G401 (cell line): ENCODE measurements at places on chromosomes 13 and 19.

- DNase-seq, result peak; percentile 78
Observed at GRCh38 chr19:36009220-36009619, 607 bp upstream of the SYNE4 start.

GRCh38 chr13:43815204-43815603 is 28.4 kb upstream of the ENOX1 start:
- DNase-seq, result no peak

GRCh38 chr19:51693819-51694218 is 689 bp downstream of the SPACA6 start:
- DNase-seq, result no peak

DNA sequence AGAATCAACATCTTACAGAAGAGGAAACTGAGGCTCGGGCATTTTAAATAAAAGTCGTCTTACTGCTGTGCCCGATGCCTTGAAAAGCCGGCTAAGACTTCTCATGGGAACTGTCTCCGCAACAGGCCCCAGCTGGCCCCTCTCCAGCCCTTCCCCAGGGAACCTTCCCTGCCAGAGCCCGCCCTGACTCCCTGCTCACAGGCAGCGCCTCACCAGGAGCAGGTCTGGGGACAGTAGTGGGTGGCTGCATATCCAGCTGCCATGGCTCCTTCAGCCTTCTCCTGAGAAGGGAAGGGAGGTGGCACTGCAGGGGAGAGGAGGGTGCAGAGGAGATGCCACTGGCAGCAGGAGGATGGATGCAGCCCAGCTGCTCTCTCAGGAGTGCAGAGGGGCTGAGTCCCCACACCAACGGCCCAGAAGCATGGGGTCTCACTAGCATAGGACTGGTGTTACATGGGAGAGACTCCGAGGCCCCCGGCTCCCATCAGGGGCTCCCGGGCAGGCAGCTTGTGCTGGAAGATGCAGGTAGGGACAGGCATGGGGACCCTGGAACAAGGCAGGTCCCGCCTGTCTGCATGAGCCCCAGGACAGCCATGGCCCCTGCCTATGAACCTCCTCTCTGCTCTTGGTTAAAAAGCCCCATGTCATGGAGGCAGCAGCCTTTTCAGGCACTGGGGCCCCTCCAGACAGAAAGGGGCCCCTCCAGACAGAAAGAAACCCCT is 216.4 kb upstream of the SGCG start:
- no peak for DNase-seq

DNA sequence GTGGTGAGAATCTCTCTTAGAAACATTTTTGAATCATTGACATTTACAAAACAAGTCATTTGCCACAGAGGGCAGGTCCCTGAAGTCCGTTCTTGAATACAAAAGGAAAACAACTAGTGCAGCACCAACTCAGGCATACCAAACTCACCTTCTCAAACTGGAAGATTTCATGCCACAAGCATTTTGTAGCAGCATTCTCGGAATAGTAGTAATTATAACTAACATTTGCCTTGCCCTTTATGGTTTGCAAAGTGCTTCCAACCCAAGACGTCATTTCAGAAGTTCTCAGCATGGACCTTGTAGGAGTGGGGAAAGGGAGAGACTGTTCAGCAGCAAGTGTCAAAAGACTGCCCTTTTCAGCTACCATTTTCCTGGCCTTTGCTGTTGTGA is 344.6 kb downstream of the RFC3 start:
- peak; percentile 43 for DNase-seq

DNA sequence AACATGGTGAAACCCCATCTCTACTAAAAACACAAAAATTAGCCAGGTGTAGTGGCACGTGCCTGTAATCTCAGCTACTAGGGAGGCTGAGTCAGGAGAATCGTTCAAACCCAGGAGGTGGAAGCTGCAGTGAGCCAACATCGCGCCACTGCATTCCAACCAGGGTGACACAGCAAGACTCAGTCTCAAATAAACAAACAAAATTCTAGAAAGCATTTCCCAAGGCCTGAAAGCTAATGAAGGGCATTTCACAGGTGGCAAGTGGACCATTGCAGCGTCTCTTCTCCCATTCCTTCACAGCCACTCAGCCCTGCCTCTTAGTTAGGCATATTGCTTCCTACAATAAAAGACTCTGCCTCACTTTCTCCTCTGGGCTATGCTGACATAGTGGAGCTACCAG is 13.5 kb upstream of the RXFP2 start:
- no peak for DNase-seq

GRCh38 chr13:109154546-109154945 is 525.1 kb downstream of the MYO16 start:
- no peak for DNase-seq

DNA sequence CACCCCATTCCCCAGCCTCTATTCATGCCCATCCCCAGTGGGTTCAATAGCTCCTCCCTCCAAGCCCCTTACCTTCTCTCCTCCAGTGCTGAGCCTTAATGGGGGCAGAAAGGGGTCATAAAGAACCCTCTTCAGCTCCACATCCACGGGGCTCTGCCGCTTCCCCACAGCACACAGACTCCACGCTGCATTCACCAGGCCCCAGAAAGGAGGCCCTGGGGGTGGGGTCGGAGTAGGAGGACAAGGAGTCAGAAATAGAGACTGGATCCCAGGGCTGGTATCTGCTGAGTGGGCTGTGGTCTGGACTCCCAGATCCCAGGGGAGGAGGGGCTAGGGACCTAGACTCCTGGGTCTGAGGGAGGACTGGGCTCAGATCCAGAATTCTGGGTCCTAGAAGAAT is 1.6 kb downstream of the CA11 start:
- no peak for DNase-seq

- DNase-seq, result no peak
Observed at GRCh38 chr19:11578258-11579142, 1.1 kb upstream of the ACP5 start.

GRCh38 chr19:6288737-6289136 is 9.0 kb upstream of the MLLT1 start:
- DNase-seq, result no peak

DNA sequence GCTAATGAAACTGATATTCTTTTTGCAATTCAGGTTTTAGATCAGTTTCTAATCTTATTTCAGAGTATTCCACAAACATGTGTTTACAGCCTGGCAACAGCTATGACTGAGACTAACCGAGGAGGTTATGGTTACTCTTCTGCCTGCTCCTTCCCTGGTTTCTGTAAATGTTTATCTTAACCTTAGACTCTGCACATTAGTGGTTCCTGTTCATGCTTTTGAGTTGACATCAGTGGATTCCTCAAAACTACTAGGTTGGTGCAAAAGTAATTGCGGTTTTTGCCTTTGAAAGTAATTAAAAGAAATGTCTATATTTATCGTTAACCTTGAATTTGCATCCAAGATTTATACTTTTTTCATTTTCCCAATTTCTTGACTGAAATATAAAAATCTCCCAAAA is 237.0 kb upstream of the TSHZ3 start:
- DNase-seq, result no peak

DNA sequence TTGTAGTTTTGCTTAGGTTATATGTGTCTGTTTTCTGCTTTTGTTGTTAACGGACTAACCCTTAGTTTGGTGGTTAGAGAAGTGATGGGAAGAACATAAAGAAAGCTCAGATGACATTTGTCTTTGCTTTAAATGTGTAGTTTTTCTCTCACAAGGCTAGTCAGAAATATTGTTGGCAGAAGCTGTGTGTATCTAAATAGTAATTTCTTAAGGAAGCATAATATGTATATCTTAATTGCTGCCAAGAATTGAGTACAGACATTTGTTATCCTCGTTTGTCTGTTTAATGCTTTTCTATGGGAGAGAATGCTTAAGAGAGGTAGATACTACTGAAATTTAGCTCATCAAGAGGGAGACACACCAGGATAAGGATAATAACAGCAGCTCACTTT is 2.7 kb downstream of the RGCC start:
- DNase-seq, result no peak

DNA sequence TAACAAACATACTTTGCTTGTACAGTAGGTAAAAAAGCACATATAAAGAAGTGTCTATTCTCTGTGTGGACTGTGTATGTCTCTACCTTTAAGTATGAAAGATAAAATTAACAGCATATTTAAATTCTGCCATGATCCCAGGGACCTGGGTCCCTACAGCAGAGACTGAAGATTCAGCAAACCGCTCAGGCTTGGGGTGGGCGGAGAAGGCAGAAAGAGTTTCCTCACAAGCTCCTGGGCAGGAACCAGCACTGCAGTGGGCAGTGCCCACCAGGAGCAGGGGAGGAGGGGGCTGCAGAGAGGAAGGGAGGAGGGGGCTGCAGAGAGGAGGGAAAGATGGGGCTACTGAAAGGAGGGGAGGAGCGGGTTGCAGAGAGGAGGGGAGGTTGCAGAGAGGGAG is 44.6 kb upstream of the GRTP1 start:
- no peak for DNase-seq

DNA sequence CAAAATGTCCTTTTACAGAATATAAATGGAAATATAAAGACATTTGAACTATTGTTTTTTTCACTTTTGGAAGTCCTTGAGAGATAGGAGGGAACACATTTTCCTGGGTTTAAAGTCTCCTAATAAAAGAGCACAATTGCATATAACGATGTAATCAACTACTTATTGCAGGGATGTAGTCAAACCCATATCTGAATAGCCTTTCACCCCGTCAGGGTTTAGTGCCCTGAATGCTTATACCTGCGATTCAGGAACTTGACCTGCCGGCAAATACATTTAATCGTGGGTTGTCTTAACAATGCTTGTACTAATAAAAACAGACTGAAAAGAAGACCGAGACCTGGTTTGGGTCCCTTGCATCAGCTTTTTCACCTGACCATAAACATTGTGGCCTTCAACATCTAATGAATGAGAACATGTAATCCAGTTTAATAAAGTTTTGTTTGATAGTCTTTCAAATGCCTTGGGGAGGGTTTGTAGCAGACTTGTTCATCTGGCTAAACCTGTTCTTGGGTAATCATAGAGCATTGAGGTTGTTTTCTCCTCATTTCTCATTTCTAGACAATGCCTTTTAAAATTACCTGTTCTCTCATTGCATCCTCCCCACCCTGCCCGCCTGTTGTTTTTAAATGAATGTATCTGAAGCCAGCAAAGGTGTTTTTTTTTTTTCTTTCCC is 7.0 kb downstream of the KLF5 start:
- no peak for DNase-seq

- peak; percentile 31 for DNase-seq
Observed at GRCh38 chr13:109145631-109146030, 516.2 kb downstream of the MYO16 start.

DNA sequence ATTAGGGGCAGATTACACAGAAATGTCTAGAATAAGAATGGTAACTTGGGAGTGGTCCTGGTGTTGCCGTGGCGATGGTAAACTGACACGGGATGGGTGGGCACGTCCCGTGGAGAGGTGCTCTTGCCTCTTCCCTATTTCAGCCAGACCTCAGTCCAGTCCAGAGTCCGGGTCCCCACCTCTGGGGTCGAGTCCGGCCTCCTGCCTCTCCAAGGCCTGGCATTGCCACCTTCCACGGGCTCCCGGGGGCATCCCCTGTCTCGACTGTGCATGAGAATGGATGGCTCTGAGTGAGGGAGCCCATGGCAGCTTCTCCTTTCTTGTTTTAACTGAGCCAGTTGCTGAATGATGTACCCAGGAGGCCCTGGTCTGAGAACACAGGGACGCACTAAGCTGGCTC is 142.3 kb downstream of the SOX1 start:
- DNase-seq, result no peak

- peak; percentile 38 for DNase-seq
Observed at GRCh38 chr13:112964971-112965492, 4.0 kb upstream of the MCF2L start.

GRCh38 chr13:98493042-98493712 is 83.7 kb downstream of the STK24 start:
- DNase-seq, result no peak

DNA sequence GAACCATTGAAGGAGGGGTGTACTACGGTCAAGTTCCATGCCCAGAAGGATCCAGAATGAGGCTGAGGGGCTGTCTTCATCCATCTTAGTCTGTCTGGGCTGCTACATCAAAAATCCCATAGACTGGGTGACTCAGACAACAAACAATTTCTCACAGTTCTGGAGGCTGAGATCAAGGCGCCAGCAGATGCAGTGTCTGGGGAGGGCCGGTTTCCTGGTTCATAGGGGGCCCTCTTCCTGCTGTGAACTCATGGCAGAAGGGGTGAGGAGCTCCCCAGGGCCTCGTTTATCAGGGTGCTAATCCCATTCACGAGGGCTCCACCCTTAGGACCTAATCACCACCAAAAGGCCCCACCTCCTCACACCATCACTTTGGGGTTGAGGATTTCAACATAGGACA is 14.7 kb upstream of the KCTD15 start:
- no peak for DNase-seq

GRCh38 chr19:18388100-18388959 is 2.4 kb downstream of the GDF15 start:
- DNase-seq, result peak; percentile 47

DNA sequence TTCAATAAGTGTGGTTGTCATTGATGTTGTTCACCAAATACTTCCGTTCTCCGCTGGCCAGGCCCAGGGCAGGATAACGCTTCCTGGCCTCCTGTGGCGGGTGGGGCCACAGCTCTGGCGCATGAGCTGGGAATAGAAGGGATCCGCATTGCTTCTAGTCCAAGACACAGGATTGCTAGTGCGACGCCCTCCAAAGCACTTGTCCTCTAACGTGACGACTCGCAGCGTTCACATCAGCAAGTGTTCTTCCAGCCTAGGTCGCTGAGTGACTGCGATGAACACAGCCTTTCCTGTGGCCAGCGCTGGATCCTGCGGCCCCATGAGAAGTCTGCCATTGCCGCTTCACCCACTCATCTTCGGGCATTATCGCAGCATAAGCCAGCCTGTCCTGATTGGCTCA is 39.4 kb downstream of the VSTM2B start:
- no peak for DNase-seq

- no peak for DNase-seq
Observed at GRCh38 chr13:98845742-98846141, 93.3 kb upstream of the SLC15A1 start.

- DNase-seq, result peak; percentile 80
Observed at GRCh38 chr19:49157445-49158224, at the start of gene TRPM4. Gene TRPM4 (plus strand): TSS chr19:49157792. CDS start chr19:49157867, 75 bp downstream.

DNA sequence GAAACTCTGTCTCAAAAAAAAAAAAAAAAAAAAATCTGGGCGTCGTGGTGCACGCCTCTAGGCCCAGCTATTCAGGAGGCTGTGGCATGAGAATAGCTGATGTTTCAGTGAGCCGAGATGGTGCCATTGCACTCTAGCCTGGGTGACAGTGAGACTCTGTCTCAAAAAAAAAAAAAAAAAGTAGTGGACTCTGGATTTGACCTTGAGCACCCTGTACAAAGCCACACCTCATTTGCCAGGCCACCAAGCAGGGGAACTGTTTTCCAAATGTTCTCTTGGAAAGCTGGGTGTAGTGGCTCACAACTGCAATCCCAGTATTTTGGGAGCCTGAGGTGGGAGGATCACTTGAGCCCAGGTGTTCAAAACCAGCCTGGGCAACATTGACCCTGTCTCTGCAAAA is 3.8 kb upstream of the ZNF555 start:
- no peak for DNase-seq

GRCh38 chr13:36421447-36421846 is 10.8 kb upstream of the CCNA1 start:
- no peak for DNase-seq

- DNase-seq, result no peak
Observed at GRCh38 chr13:41500511-41500910, 43.2 kb downstream of the RGCC start.
